ENCODE measurements at places on chromosomes 7 and 10.

- no peak for DNase-seq
Observed at GRCh38 chr7:92612501-92612900, 22.3 kb upstream of the FAM133B start.

DNA sequence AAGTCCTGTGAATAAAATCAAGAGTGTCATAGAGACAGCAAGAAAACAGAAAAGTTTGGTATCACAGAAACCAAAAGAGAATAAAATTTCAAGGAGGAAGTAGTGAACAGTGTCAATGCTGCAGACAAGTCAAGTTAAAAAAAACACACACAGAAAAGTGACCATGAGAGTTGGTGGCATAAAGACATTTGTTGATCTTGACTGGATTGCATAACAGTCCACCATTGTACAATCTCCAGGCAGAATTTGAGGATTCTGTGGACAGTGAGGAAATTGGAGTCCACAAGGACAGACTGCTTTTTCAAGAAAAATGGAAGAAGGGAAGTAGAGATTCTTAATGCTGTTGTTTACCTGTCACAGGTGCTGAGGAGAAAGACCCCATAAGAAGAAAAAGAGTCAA, 412.5 kb downstream of the PLXDC2 start:
- DNase-seq = no peak

GRCh38 chr7:155653803-155654202, 9.3 kb downstream of the RBM33 start:
- no peak for DNase-seq

DNA sequence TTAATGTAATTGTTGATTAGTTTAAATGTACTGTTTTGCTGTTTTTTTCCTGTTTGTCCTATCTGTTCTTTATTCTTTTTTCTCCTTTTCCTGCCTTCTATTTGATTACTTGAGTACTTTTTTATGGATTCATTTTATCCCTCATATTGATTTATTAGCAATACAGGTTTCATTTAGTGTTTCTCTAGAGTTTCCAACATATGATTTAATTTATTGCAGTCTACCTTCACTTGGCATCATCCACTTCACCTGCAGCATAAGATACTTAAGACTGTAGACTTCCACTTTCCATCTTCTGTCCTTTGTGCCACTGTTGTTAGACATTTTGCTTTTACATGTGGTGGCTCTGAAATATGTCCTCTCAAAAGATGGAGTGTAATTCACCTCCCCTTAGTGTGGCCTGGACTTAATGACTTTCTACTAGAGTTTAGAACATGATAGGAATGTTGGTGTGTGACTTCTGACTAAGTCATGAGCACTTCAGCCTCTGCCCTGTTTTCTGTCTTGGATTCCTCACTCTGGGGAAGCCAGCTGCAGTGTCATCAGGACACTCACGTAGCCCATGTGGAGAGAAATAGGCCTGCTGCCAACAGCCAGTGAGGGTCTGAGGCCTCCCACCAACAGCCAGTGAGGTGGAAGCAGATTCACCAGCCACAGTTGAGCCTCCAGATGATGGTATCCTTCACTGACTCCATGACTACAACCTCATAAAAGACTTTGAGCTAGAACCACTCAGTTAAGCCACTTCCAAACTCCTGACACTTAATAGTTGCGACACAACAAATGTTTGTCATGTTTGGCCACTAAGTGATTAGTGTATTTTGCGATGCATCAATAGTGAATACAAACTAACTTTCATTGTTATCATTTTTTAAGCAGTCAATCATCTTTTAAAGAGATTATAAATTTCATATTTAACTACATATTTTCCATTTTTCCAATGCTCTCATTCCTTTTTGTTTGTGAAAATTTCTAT, 643.5 kb upstream of the DPP6 start:
- DNase-seq = no peak

DNA sequence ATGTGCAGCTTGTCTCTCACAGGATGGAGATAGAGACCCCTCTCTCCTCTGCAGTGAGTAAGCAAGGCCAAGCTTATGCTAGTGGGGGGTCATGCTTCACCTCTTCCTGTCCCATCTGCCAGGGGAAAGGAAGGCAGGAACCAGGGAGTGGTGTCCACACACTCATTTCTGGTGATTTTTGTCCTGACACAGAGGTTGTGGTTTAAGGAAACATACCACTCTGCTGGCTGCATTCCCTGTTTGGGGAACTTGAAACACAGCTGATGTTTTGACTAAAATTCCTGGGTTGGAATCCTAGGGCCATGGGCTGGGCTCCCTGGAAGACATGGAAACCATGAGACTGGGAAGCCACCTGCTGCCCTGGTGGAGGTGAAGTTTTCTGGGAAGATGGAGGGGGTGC, 21.4 kb downstream of the C10orf120 start:
- DNase-seq = no peak

GRCh38 chr7:51006483-51007235, 224.0 kb upstream of the GRB10 start:
- DNase-seq = no peak

- DNase-seq = no peak
Observed at GRCh38 chr7:138154661-138155060, 78.4 kb downstream of the AKR1D1 start.

DNA sequence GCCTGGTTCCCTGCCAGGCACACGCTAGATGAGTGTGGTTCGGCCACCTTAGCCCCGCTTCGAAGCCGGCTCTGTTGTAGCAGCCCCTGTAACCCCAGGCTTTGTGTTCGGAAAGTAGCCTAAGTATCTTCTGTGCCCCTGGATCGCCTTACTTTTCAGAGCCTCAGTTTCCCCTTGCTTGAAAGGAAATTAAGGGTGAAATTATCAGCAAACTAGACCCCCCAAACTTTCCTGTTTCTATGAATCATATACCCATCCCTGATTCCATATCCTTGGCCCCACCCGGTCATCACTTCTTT, 312 bp downstream of the PDCD11 start:
- DNase-seq = no peak

DNA sequence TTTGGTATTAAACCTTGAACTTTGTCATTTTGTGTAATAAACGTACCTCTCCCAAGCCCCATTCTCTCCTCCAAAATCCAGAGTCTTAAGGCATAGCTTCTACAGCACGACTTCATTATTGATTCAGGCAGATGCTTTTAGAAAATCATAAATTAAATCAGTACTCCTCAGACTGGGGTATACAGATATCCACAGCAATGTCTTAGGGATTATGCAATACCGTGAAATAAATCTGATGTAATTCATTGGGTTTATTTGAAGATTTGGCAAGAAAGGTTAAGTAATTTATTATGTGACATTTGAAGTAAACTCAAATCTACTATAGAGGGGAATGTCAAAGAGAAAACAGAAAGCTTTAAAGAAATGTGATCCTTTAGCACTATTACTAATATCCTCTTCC, 246.1 kb upstream of the PLXDC2 start:
- no peak for DNase-seq

DNA sequence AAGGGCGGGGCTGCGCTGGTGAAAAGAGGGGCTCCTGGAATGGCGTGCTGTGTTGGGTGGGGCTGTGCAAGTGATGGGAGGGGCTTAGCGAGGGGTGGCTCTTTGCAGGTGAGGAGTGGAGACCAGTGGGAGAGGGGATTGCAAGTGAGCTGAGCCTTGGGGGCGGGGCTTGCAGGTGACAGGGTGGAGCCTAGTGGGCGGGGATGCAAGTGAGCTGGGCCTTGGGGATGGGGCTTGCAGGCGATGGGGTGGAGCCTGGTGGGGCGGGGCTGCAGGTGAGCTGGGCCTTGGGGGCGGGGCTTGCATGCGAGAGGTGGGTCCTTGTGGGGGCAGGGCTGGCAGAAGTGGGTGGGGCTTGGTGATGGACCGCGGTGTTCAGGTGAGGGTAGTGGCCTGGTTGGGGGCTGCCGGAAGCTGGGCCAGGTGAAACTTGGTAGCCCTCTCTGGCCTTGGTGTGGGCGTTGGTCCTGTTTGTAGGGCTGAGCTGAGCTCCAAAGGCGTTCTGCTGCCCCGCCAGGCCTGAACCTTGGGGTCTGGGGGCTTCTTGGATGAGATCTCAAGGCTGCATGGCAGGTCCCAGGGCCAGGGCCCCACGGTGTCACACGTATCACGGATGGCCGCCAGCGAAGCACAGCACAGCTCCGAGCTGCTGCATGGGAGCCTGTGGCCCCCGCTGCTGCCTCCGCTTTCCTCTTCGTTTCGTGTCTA, 743 bp upstream of the PITRM1 start:
- no peak for DNase-seq

GRCh38 chr7:105127179-105127578, 113.2 kb downstream of the KMT2E start:
- DNase-seq = no peak

GRCh38 chr10:68082872-68083271, 7.8 kb upstream of the HERC4 start:
- no peak for DNase-seq

DNA sequence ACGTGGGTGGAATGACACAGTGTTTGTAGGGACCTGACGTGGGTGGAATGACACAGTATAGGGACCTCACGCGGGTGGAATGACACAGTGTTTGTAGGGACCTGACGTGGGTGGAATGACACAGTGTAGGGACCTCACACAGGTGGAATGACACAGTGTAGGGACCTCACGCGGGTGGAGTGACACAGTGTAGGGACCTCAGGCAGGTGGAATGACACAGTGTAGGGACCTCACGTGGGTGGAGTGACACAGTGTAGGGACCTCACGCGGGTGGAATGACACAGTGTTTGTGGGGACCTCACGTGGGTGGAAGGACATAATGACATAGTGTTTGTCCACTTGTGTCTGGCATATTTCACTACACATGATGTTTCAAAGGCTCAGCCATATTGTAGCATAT, 19.3 kb downstream of the PPP2R2D start:
- peak; percentile 53 for DNase-seq

DNA sequence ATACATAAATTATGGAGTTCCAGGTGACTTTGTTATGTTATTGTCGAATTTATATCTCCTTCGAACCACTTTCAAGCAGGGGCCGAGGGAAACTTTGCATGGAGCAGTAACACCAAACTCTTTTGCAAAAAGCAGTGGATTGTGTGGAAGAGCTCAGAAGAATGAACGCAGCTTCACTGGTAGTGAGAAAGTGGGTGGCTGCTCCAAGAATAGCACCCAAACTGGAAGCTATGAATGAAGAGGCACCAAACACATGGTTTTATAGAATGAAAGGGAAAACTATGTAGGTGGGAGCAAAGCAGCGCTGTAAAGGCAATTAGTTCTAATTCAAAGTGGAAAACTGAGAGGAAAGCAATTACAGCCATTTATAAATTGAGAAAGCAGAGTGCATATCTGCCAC, 67.2 kb downstream of the CTTNBP2 start:
- no peak for DNase-seq

DNA sequence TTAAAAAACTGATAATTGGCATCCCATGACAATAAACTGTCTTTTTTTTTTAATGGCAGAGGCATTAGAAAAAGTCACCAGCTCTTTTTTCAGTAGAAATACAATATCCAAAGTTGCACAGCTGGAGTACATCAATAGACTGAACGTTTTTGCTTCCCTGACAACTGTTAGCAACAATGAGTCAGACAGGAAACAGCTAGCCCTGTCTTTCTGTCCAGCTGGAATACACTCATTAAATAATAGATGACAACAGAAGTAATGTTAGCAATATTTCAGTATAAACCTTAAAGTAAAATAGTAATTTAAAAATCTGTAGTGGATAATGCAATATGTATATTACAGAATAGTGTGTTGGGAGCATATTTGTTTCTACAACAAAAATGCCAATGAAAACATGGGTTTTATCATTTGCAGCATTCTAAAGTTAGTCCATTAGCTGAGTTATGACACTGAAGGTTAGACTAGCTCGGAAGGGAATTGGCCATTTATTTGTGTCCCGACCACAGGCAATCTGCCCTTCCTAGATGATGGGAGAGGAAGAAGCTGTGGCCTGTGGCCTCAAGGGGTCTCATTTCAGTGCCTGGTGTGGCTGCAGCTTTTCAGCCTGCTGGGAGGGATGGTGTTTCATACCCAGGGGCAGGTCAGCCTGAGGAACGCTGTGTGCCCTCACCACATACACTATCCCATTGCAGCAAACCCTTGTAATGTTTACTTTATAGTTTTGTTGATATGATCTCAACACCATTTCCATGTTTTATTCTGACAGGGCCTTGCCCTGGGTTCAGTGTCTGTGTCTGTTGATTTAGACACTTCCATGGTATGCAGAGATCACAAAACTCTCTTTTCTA, 173.3 kb downstream of the SLC16A9 start:
- DNase-seq = no peak

DNA sequence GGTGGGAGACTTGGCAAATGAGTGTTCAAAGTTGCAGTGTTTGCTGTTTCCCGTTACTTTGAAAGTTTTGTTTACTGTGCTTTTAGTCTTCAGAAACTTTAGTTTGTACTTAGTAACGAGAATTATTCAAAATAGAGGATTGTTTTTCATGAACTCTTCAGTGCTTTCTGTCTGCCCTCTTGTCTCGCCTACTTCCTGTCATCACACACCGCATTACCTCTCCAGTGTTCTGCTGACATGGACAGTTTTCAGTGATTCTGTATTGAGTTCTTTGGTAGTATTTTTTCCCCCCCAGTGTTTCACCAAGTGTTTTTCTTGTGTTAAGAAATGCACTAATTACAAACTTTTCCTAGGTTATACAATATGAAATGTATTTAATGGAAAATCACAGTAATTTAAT, 207.0 kb downstream of the MLLT10 start:
- DNase-seq = peak; percentile 37

- DNase-seq = no peak
Observed at GRCh38 chr10:17122726-17123661, 6.6 kb downstream of the CUBN start.

DNA sequence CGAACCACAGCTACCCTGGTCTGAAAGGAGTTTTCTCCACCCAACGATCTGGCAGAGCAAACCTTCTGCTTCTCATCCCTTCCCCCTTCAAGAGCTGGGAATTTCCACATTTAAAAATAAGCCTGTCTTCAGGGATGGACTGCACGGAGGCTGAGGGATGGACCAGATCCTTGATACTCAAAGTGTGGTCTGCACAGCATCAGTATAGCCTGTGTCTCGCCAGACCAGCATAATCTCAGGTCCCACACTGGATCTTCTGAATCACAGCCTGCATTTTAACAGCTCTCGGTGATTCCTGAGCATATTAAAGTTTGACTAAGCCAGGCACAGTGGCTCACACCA, 7.1 kb downstream of the KCNMA1 start:
- DNase-seq = no peak

GRCh38 chr7:19834566-19834965, 61.1 kb upstream of the TMEM196 start:
- DNase-seq = no peak

GRCh38 chr10:1241322-1241890, 185.2 kb downstream of the WDR37 start:
- DNase-seq = no peak

DNA sequence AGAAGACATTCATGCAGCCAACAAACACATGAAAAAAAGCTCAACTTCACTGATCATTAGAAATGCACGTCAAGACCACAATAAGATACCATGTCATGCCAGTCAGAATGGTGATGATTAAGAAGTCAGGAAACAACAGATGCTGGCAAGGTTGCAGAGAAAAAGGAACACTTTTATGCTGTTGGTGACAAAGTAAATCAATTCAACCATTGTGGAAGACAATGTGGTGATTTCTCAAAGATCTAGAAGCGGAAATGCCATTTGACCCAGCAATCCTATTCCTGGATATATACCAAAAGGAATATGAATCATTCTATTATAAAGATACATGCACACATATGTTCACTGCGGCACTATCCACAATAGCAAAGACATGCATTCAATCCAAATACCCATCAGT, 77.6 kb downstream of the C10orf90 start:
- DNase-seq = no peak

- DNase-seq = no peak
Observed at GRCh38 chr10:110336111-110336721, 31.5 kb upstream of the SMNDC1 start.

- no peak for DNase-seq
Observed at GRCh38 chr7:1027242-1028043, 16.9 kb upstream of the GPR146 start.

- no peak for DNase-seq
Observed at GRCh38 chr7:116571552-116571951, 46.7 kb downstream of the CAV1 start.
